ENCODE measurements at places on chromosomes 11 and 22. TPM values are rescaled to one million over a fixed set of nuclear protein-coding genes. Genes with fewer than 3 reads are reported as not detected.

OAF gene
- total RNA-seq, result 15.5 TPM

TTLL1 gene
- 13.0 TPM for total RNA-seq

TTC17 gene
- 79.8 TPM for total RNA-seq

POU2AF2 gene
- total RNA-seq, result not detected

HINFP gene
- total RNA-seq, result 33.6 TPM

ADAMTS8 gene
- 0.31 TPM for total RNA-seq

LMNTD2 gene
- total RNA-seq, result 4.2 TPM

MYBPC3 gene
- not detected for total RNA-seq
